ENCODE measurements at places on chromosomes 7 and 10.

GRCh38 chr7:134996097-134996550, 9.8 kb downstream of the AGBL3 start:
- no peak for DNase-seq

- DNase-seq, result no peak
Observed at GRCh38 chr7:127690806-127691205, 38.8 kb downstream of the SND1 start.

DNA sequence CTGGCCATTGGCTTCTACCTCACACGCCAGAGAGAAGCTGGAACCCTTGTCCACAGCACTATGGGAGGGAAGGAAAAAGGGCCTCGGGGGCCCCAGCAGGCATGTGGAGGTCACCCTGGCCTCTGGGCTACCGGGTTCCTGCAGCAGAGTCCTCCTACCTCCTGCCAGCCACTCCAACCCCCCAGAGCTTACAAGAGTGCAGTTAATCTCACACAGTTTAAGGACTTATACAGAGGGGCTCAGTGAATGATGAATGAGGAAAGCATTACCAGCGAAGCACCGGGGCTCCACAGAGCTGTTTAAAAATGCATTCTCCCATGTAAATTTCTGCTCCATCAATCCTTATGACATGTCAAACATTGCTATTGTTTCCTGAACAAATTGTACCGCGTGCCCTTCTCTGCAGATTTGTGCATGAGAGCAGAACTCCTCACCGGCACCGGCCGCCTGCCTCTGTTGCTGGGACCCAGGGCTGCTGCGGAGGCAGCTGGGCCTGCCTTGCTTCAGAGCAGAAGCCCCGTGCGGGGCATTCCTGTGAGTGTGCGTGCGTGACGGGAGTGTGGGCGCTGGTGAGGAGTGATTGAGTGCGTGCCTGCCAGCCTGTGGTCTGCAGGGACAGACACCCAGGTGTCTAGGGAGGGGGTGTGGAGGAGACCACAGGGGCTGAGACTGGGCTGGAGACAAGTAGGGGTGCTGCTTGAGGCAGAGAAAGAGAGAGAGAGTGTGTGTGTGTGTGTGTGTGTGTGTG, 52.8 kb downstream of the C10orf105 start:
- no peak for DNase-seq

DNA sequence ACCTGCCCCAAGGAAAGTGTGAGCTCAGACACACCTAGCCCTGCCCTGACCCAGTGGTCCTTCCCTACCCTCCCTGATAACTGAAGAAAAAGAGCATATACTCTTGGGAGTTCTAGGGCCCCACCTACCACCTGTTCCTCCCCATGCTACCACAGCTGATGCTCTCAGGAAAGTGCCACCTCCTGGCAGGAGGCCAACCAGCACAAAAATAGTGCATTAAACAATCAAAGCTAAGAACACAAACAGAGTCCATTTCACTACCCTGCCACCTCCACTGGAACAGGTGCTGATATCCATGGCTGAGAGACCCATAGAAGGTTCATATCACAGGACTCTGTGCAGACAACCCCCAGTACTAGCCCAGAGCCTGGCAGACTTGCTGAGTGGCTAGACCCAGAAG, 288.6 kb upstream of the PHF14 start:
- DNase-seq, result no peak

- no peak for DNase-seq
Observed at GRCh38 chr7:11751807-11752389, 80.1 kb downstream of the THSD7A start.

GRCh38 chr7:80869106-80869784, 49.6 kb downstream of the SEMA3C start:
- no peak for DNase-seq

DNA sequence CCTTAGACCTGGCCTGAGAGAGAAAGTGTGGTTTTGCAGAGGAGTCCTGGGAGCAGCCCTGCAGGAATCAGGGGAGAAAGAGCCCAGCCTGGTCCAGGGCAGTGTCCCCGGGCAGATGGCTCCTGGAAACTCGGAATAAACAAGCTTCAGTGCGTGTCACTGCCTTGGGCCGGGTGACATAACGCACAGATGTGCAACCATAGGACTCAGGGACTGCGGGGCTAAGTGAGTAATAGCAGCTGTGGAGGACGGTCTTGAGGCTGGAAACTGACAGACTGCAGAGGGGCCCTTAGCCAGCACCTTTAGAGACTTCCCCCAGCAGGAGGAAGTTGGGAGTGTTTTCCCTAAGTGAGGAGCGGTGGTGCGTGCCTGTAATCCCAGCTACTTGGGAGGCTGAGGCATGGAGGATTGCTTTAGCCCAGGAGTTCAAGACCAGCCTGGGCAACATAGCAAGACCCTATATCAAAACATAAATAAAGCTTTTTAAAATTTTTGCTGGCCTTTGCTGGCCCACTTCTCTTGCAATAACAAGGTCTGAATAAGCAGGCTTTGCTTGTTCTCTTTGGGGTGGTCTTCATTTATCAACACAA, 5.3 kb upstream of the CLIP2 start:
- DNase-seq, result no peak

DNA sequence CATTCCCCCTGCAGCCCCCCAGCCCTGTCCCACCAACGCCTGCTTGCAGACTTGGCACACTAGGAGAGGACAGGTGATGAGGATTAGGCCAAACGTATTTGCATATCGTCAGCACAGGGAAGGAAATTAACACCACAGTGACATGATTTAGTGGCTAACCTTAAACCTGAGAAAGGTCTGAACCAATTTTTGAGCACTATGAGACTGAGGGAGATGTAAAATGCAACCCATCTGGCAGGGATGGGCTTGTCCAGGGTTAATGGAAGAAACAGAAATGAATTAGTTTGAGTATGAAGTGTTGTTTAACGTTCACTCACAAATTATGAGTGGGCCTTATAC, 183.6 kb downstream of the TAX1BP1 start:
- no peak for DNase-seq

- DNase-seq, result no peak
Observed at GRCh38 chr10:112979927-112980326, 29.9 kb downstream of the TCF7L2 start.

GRCh38 chr7:158613481-158613880, 25.9 kb upstream of the PTPRN2 start:
- DNase-seq, result no peak

GRCh38 chr10:59148701-59149100, 27.7 kb upstream of the PHYHIPL start:
- no peak for DNase-seq

- no peak for DNase-seq
Observed at GRCh38 chr7:40197527-40197926, 62.7 kb downstream of the SUGCT start.

- no peak for DNase-seq
Observed at GRCh38 chr10:69409968-69410367, 6.8 kb downstream of the TACR2 start.

GRCh38 chr7:149791-150636, 42.4 kb upstream of the FAM20C start:
- DNase-seq, result no peak

GRCh38 chr7:113143486-113144257, 25.3 kb upstream of the SMIM30 start:
- DNase-seq, result no peak

GRCh38 chr7:41698726-41699125, 4.2 kb downstream of the INHBA start:
- no peak for DNase-seq

DNA sequence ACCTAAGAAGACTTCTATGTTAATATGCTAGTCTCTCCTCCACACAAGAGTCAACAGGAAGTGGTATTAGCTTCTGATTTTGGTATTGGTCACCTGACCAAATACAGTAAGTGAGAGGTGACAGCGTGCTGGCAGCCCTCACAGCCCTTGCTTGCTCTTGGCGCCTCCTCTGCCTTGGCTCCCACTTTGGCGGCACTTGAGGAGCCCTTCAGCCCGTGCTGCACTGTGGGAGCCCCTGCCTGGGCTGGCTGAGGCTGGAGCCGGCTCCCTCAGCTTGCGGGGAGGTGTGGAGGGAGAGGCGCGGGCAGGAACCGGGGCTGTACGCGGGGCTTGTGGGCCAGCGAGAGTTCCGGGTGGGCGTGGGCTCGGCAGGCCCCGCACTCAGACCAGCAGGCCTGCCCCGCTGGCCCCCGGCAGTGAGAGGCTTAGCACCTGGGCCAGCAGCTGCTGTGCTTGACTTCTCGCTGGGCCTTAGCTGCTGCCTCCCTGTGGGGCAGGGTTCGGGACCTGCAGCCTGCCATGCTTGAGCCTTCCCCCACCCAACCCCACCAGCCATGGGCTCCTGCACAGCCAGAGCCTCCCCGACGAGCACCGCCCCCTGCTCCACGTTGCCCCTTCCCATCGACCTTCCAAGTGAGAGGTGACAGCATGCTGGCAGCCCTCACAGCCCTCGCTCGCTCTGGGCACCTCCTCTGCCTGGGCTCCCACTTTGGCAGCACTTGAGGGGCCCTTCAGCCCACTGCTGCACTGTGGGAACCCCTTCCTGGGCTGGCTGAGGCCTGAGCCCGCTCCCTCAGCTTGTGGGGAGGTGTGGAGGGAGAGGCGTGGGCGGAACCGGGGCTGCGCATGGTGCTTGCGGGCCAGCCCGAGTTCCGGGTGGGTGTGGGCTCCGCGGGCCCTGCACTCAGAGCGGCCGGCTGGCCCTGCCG, 4.2 kb upstream of the ACSL5 start:
- no peak for DNase-seq

All from KG1 (cell line).